SK-N-SH (cell line): ENCODE measurements at places on chromosomes 1 and 21. TPM values are rescaled to one million over a fixed set of nuclear protein-coding genes. Genes with fewer than 3 reads are reported as not detected.
A peak's percentile ranks its signal among the peaks of the same experiment; 100 is the strongest.

DNA sequence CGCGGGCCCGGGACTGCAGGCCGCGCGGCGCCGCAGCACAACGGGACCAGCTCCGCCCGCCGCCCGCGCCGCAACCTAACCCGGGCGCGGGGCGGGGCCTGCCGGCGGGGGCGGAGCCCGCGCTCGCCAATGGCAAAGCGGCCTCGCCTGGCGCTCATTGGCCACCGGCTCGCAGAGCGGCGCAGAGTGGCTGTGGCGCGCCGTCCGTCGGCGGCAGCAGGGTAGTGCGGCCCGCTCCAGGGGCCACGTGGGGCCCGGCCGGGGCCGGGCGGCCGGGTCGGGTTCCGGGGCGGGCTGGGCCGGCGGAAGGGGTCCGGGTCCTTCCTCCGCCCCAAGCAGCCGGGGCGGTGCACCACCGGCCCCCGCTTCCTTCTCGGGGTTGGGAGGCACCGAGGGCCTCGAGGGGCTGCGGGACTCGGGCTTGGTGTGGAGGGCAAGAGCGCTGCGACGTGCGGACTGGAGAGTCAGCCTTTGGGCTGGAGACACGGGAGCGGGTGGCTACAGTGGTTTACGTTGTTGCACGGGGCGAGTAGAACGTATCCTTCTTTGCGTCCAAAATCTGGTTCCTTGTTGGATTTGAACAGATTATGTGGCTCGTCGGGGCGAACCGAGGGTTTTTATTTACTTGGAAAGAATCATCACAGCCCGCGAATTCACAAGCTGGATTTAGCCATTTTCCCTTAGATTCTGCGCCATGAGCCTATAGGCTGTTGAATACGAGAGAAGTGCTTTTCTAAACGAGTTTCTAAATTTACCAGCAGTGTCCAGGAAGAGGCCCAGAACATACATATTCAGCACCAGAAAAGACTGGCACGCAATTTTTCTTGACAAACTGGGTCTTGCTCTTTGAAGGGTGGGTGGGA, at the start of gene SRM:
Gene SRM, minus strand, starts transcription at position 51 of the 863 bp plus-strand sequence. CDS start 75 bp downstream, outside the sequence.
- DNase-seq = peak; percentile 99

DNA sequence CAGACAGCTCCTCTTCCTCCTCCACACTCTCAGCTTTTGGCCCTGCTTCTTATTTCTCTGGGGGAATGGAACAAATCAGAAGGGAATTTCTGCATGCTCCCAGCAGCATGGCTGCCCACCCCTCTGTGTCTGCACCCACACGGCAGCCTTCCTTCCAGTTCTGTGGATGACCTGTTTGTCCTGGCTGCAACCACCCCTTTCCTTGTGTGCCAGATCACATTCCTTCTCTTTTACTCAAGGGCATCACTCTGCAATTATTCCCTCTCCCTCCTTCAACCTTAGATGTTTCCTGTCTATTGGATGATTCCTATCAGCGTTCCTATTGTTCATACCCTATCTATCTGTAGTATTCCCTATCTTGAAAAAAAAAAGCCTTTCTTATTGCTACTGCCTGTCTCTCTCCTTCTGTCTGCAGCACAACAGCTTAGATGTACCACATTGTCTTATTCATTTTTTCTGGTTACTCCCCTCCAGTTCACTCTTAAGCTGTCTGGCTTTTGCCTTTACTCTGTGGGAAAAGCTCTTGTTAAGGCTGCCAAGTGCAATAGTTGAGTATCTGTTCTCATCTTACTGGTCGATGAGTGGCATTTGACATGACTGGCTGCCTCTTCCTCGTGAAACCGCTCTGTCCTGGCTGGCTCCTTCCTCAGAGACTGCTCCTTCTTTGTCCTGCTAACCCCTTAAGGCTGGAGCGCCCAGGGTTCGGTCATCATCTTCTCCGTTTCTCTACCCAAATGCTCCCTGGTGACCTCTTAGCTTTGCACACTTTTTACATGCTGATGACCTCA, 351.1 kb downstream of the CAMTA1 start:
- DNase-seq = no peak

GRCh38 chr1:5456090-5456811, 536.0 kb downstream of the NPHP4 start:
- DNase-seq = peak; percentile 74

DNA sequence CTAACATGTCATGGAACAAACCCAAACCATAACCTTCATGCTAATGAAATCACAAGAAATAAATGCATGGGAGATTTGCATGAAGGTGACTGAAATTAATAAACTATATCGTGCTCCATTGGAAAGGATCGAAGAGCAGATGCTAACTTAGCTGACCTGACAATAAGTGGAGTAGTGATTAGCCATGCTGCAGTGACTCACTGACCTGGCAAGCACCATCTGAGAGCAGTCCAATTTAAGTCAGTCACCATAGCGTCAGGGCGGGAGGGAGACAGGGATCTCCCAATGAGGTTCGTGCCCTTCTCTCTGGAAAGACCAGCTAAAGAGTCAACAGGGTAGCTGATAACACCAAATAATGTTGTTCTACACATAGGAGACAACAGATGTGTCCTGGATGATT, 21.5 kb downstream of the OLIG2 start:
- no peak for DNase-seq

- DNase-seq = no peak
Measured at GRCh38 chr1:30315185-30315960, 408.0 kb downstream of the MATN1 start.

DNA sequence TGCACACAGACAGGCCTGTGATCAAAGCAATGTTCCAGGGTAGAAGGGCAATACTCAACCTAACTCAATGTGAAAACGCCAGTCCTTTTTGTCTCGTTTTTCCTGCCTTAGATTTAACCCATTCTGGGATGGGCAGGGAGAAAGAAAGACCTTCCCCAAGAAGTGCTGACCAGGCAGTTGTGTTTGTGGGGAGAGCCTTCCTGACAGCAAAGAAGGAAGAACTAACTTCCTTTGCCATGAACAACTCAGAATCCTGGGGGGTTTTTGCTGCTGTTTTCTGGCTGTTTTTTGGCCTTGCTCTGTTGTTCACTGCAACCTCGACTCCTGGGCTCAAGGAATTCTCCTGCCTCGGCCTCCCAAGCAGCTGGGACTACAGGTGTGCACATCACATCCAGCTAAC, 112.0 kb upstream of the RAB4A start:
- no peak for DNase-seq

DNA sequence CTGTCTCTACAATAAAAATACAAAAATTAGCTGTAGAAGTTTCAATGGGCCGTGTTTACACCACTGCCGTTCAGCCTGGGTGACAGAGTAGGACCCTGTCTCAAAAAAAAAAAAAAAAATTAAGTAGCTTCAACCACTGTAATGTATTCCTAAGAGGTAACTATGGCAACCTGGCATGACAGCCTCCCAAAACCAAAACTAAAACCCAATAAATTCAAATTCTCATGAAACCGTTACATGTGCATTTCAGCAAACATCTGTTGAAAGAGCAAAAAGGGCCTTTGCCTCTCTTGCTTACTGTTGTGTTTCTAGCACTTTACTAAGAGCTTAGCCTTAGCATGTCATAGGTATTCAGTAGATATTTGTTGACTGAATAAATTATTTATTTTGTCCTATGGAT, 33.5 kb downstream of the ODR4 start:
- DNase-seq = no peak

GRCh38 chr1:48785869-48786268, 9.2 kb upstream of the BEND5 start:
- no peak for DNase-seq

DNA sequence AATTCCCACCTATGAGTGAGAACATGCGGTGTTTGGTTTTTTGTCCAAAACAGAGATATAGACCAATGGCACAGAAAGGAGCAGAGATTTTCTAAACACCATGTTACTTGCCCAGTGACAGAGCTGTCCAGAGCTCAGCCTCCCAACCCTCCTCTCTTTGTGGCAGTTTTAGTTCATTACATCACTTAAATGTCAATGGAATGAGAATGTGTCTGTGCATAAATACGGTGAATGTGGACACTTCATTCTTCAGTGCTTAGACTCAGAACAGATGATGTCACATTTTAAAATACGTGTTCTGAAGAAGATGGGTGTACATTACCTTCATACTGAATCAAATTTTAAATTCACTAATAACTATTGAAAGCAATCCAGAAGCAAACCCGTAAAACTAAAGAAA, 374.9 kb downstream of the DSCAM start:
- DNase-seq = no peak

- no peak for DNase-seq
Measured at GRCh38 chr1:197798492-197798891, 23.2 kb upstream of the DENND1B start.

GRCh38 chr1:168553680-168554553, 10.1 kb upstream of the XCL2 start:
- DNase-seq = no peak

DNA sequence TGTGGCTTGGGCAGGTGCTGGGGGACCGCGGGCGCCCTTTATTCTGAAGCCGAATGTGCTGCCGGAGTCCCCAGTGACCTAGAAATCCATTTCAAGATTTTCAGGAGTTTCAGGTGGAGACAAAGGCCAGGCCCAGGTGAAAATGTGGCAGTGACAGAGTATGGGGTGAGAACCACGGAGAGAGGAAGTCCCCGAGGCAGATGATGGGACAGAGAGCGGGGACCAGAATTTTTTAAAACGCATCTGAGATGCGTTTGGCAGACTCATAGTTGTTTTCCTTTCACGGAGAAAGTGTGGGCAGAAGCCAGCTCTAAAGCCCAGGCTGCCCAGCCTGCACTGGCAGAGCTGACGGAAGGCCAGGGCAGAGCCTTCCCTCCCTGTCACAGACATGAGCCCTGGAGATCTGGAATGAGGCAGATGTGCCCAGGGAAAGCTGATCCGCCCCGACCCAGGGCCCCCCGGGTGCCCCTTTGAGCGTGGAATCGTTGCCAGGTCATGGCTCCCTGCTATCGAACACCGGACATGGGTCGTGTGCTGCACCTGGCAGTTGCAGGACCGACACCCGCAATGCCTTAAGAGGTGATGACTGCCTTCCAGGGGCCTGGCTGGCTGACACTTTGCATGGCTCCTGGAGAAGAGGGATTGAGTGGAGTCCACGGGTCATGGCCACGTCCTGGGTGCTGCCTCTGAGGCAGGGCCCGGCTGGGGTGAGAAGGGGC, 6.5 kb upstream of the SLX9 start:
- no peak for DNase-seq

- DNase-seq = no peak
Measured at GRCh38 chr1:202283991-202284390, 57.7 kb downstream of the UBE2T start.

DNA sequence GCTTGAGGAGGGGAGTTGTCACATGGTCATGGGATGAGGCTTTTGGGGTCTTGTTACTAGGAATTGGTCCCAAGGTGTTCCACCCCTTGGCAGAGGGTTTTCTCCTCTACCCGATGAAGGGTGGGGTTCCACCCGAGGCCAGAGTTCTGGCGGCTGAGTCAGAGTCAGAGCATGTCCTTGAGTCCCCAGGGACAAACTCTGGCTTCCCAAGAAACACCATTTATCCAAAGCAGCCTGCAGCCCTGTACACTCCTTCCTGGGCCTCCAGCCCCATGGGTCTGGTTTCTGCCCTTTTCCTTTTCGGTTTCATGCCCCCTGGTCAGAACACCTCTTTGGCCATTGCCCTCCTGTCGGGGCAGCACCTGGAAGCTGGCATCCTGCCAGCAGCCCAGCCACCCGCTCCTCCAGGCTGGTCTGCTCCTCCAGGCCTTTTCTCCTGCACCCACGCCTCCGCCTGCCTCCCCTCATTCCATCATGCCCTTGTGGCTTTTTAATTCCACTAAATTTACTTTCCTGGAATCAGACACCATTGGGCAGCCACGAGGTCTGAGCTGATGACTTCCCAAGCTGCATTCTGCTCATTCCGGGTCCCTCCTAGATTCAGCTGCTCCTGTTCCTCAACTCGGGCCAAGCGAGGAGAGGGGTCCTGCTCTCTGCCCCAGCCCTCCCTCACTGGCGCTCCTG, 301.7 kb upstream of the VAMP3 start:
- DNase-seq = no peak

DNA sequence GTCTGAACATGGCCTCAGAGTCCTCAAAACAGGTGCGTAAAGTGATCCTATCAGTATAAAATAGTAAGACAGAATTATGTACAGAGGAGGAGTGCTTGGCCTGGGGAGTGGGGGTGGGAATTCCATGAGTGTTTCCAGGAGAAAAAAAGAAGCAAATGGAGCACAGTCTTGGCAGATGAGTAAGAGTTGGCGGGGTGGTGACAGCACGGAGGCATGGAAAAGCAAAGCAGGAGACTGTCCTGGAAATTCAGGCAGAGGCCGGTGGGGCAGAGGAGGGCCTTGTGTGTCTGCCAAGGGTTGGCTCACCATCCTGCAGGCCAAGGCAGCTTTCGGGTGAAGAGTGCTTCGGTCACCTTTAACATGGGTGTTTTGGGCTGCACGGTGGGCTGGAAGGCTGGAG, 63.4 kb downstream of the OPTC start:
- no peak for DNase-seq

- DNase-seq = no peak
Measured at GRCh38 chr1:84758476-84758875, 68.2 kb upstream of the SSX2IP start.

- no peak for DNase-seq
Measured at GRCh38 chr1:18716112-18716784, 85.6 kb downstream of the PAX7 start.

DNA sequence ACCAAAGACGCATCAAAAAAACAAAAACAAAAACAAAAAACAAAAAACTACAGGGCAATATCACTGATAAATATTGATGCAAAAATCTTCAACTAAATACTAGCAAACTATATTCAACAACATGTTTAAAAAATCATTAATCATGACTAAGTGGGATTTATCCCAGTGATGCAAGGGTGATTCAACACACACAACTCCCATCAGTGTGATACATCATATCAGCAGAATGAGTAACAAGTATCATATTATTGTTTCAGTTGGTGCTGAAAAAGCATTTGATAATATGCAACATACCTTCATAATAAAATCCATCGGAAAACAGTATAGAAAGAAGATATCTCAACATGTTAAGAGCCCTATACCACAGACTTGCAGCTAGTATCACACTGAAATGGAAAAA, 953.0 kb downstream of the AMY1C start:
- DNase-seq = no peak

DNA sequence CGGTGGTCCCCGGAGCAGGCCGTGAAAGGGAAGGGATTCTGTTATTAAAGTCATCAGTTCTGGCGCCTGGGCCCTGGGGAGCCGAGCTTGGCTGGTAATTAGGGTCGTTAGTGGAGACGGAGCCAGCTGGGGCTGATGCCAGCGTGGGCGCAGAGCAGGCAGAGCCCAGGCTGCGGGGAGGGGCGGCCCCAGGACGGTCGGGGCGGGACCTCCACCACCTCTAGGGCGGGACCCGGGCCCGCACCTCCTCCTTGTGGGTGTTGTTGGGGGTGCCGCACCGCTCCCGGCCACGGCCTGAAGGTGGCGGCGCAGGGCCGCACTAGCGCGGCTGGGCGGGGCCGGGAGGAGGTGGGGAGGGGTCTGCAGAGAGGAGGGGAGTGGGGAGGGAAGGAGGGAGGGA, 470.6 kb downstream of the PTPRU start:
- peak; percentile 96 for DNase-seq

Gene APOBEC4
- polyA plus RNA-seq = not detected in 2 replicates

Gene NBPF20
- polyA plus RNA-seq = 2.0 and 2.2 TPM in 2 replicates

Gene EDARADD
- not detected in 2 replicates for polyA plus RNA-seq

Gene CFHR5
- not detected in 2 replicates for polyA plus RNA-seq

Gene GPR3
- polyA plus RNA-seq = 5.8 and 6.0 TPM in 2 replicates

Gene OPRD1
- polyA plus RNA-seq = 0.07 and 0.24 TPM in 2 replicates

Gene CD5L
- not detected in 2 replicates for polyA plus RNA-seq
